Fibroblast of the aortic adventitia (primary cell): ENCODE measurements at places on chromosomes 12 and 14. TPM values are rescaled to one million over a fixed set of nuclear protein-coding genes. Genes with fewer than 3 reads are reported as not detected.
A peak's percentile ranks its signal among the peaks of the same experiment; 100 is the strongest.

GRCh38 chr12:125351788-125352187 is 286.6 kb downstream of the AACS start:
- DNase-seq = no peak

DNA sequence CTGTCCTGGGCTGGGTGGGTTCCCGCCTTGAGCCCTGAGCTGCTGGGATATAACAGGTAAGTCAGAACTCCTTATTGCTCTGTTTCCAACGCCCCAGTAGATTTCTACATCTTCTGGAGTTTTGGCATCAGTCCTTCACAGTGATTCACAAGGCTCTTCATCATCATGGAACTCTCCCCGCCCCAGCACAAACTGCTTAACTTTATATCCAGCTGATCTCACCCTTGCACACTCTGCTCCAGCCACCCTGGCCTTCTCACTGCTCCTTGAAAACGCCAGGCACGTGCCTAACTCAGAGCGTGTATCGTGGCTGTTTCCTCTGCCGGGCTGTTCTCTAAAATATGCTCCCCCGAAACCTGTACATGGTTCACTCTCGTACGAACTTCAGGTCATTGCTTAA is 264.9 kb downstream of the NOVA1 start:
- peak; percentile 18 for DNase-seq

DNA sequence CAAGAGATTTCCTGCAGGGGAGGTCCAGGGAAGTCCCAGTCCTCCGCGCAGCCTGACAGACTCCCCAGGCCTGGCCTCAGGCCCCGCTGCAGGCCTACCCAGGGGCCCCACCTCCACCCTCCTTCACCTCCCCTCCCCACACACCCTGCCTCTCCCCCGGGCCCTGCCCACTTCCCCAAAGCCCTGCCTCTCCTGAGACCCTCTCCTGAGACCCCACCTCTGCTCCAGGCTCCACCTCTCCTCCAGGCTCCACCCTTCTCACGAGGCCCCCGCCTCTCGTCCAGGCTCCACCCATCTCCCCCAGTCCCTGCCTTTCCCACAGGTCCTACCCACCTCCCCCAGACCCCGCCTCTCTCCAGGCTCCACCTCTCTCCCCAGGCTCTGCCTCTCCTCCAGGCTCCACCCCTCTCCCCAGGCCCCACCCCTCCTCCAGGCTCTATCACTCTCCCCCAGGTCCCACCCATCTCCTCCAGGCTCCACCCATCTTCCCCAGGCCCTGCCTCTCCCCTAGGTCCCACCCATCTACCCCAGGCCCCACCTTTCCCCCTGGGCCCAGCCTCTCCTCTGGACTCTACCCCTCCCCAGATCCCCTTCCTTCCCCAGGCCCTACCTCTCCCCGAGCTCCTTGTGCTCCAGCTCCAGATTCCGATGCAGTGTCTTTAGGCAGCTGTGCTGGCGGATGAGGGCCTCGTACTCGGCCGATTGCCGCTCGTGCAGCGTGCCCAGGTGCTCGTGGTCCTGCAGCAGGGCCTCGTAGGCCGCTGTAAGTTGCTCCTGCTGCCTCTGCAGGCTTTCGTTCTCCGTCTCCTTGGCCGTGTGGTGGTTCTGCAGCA is 58.8 kb upstream of the GPR68 start:
- no peak for DNase-seq

DNA sequence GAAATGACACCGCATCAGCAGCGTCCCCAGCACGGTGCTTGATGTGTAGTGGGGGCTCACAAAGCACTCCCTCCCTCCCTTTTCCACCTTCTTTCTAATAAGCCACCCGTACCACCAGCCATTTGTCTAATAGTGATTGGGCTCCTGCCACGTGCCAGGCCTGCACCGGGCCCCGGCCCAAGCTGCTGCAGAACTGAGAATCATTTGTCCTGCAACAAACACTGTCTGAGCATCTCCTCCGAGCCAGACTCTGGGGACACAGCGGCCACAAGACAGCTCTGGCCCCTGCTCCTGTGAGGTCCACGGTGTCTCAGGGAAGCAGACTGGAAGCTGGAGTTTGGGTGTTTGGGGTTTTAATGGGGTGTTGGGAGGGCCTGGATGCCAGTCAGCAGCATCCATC is 43.9 kb downstream of the MVK start:
- no peak for DNase-seq

GRCh38 chr12:125263385-125263784 is 198.2 kb downstream of the AACS start:
- no peak for DNase-seq

DNA sequence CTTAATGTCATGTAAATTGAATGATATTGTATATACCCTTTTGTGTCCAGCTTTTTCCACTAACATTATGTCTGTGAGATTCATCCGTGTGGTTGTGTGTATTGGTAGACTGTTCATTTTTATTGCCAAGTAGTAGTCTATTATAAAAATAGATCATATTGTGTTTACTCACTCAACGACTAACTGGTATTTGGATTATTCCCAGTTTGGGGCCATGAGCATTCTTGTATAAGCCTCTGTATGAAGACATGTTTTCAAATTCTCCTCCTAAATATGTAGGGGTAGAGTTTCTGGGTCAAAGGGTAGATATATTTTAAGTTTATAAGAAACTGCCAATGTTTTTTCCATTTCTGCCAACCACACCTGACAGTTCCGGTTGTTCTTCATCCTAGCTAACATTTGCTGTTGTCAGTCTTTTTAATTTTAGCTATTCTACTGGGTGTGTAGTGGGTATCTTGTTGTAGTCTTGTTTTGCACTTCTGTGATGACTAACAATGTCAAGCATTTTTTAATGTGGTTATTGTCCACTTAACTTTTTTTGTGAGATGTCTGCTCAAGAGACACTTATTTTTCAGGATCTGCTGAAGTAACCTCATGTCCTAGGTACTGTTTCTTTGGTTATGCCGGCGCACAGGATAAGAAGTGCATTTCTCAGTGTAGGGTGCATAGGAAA is 93.2 kb downstream of the DACT1 start:
- DNase-seq = peak; percentile 52

SSTR1 gene
- 0.57 and 0.63 TPM in 2 replicates for total RNA-seq

GRCh38 chr12:113472191-113473121 is 785 bp upstream of the LHX5 start:
- DNase-seq = no peak

DNA sequence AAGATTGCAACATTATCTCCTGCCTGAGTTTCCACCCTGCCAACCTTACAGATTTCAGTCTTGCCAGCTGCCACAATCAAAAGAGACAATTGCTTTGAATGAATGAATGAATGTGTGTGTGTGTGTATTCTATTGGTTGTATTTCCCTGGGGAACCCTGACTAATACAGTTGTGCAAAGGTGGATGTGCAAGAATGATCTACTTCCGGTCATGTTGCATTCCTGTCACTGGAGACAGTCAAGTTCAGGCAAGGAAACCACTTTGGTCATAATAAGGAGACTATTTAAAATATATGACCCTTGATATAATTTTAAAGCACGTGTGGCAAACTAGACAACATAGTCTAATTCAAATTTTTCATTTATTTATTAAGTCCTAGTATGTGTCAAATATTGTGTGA is 13.1 kb downstream of the RERG start:
- peak; percentile 34 for DNase-seq

GRCh38 chr12:111024205-111024801 is 103.9 kb upstream of the MYL2 start:
- peak; percentile 6 for DNase-seq

- no peak for DNase-seq
Observed at GRCh38 chr14:54086767-54087166, 130.1 kb upstream of the BMP4 start.

GRCh38 chr12:30896461-30896860 is 30.1 kb upstream of the TSPAN11 start:
- peak; percentile 32 for DNase-seq

DNA sequence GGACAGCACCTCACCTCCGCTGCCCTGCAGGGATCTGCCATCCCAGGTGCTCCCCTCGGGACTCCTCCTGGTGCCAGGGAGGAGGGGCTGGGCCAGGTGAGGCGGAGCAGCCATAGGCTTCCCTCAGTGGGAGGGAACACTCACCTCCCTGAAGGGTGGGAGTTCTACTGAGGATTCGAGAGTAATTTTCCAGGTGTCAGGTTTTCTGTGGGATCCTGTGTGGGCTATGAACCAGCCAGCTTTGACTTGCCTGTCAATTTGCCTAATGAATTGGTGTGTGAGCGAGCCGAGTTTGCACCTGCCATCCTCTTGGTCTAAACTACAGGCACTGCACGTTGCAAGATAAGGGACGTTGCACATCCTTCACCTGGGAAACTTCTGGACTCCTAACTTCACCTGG is 50.3 kb downstream of the NOC4L start:
- DNase-seq = no peak
